Uterine smooth muscle cell (primary cell): ENCODE measurements at places on chromosomes 2 and 18. TPM values are rescaled to one million over a fixed set of nuclear protein-coding genes. Genes with fewer than 3 reads are reported as not detected.

The TSPYL6 gene
- total RNA-seq = not detected in 2 replicates

The TRAPPC8 gene
- 54.8 and 57.7 TPM in 2 replicates for total RNA-seq

The CD207 gene
- total RNA-seq = not detected in 2 replicates

The HSBP1L1 gene
- total RNA-seq = 7.6 and 7.9 TPM in 2 replicates

The CHRND gene
- total RNA-seq = not detected in 2 replicates

The SP140L gene
- total RNA-seq = 7.1 and 12.2 TPM in 2 replicates

The FHL2 gene
- 104 and 148 TPM in 2 replicates for total RNA-seq

The KLHL14 gene
- total RNA-seq = not detected in 2 replicates

The CCL20 gene
- not detected in 2 replicates for total RNA-seq

The OTX1 gene
- 0.25 TPM in 1 of 2 replicates, not detected in the other for total RNA-seq

The LCT gene
- total RNA-seq = under 0.01 TPM in 2 replicates

The GCG gene
- total RNA-seq = not detected in 2 replicates

The LRRTM4 gene
- not detected in 2 replicates for total RNA-seq

The UNC80 gene
- total RNA-seq = under 0.01 TPM in 1 of 2 replicates, not detected in the other

The DPY30 gene
- 54.9 and 79.8 TPM in 2 replicates for total RNA-seq

The TMEM17 gene
- total RNA-seq = 1.6 and 2.0 TPM in 2 replicates

The ANKRD30B gene
- 0.12 and 0.55 TPM in 2 replicates for total RNA-seq

The NT5DC4 gene
- 0.11 TPM in 1 of 2 replicates, not detected in the other for total RNA-seq

The SCYGR4 gene
- total RNA-seq = not detected in 2 replicates

The SLC38A11 gene
- total RNA-seq = 0.22 and 1.5 TPM in 2 replicates

The APOB gene
- under 0.01 TPM in 2 replicates for total RNA-seq

The BCS1L gene
- 36.5 and 49.9 TPM in 2 replicates for total RNA-seq

The KHK gene
- total RNA-seq = 1.2 and 3.1 TPM in 2 replicates

The SPDYA gene
- total RNA-seq = 1.6 and 1.9 TPM in 2 replicates

The ACOXL gene
- total RNA-seq = not detected in 2 replicates

The RNF144A gene
- 12.0 TPM in 2 replicates for total RNA-seq

The INPP5D gene
- total RNA-seq = 0.11 and 1.6 TPM in 2 replicates

The CD8B gene
- total RNA-seq = not detected in 2 replicates

The GPR55 gene
- total RNA-seq = under 0.01 TPM in 1 of 2 replicates, not detected in the other

The COPS9 gene
- 34.6 and 40.6 TPM in 2 replicates for total RNA-seq

The KCNE4 gene
- total RNA-seq = 12.6 and 13.9 TPM in 2 replicates

The ALPP gene
- not detected in 2 replicates for total RNA-seq

The PLB1 gene
- total RNA-seq = 1.9 and 3.1 TPM in 2 replicates

The CEBPZOS gene
- total RNA-seq = 15.6 and 17.9 TPM in 2 replicates

The TCF23 gene
- total RNA-seq = not detected in 2 replicates

The NYAP2 gene
- not detected in 2 replicates for total RNA-seq

The HRH4 gene
- total RNA-seq = under 0.01 and 0.12 TPM in 2 replicates

The ZNF516 gene
- total RNA-seq = 32.2 and 47.6 TPM in 2 replicates

The ATP6V1B1 gene
- total RNA-seq = 0.55 and 0.62 TPM in 2 replicates

The REG1A gene
- not detected in 2 replicates for total RNA-seq

The SETBP1 gene
- 2.2 and 3.2 TPM in 2 replicates for total RNA-seq

The KCNF1 gene
- under 0.01 TPM in 1 of 2 replicates, not detected in the other for total RNA-seq

The ARHGAP25 gene
- 1.1 and 3.7 TPM in 2 replicates for total RNA-seq

The PLA2R1 gene
- 8.0 and 11.1 TPM in 2 replicates for total RNA-seq

The DAW1 gene
- not detected in 2 replicates for total RNA-seq

The SAG gene
- not detected in 2 replicates for total RNA-seq

The INHBB gene
- total RNA-seq = not detected in 2 replicates
